NCI-H2029 (cell line): ENCODE measurements at places on chromosomes 4 and X.

GRCh38 chr4:16665942-16666551 is 232.4 kb downstream of the LDB2 start:
- no peak for DNase-seq

DNA sequence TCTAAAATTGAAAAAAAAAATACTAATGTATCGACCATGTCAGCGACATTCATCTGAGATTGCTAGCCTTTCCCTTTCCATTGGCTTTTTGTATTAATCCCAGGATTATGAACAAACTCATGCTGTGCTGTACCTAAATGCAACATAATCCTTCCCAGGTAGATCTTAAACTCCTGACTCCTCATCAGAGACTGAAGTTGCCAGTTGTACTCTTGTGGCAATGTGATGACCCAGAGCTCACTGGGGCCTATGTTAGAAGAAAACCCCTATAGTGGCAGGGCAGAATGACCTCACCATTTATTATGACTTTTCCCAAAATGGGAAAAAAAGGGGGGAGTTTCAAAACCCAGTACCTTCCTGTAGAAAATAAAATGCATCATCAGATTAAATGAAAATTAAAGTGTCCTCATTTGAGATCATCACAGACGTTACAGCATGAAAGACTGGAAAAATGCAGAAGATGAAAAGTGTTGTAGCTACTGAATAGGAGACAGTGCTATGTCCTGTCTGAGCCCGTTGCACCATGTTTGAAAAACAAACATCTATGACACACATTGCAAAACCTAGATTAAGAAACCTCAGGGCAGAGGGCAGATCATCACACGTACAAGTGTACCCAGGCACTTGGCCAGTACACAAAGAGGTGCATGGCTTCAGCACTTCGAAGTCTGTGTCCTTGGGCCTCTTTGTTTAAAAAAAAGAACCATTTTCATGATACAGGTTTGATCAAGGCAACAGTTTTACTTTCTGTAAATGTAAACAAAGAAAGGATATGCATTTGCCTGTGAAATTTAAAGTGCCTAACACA is 6.8 kb upstream of the ACSL4 start:
- no peak for DNase-seq

DNA sequence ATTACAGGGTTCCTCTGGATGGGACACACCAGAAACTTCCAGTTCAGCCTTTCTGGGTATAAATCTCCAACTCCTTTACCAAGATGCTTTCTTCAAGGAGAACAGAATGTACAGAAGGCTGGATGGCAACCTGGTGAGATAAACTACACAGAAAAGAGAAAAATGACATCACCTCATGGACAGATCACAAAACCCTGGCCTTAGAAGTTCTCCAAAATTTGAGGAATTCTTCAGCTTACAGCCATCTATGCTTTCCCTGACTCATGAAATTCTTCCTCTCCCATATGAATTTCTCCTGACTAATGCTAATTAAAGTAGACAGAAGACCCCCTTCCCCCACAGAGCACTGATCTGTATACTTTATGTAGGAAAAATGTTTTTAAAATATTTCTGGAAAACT is 345.4 kb downstream of the STIM2 start:
- no peak for DNase-seq

DNA sequence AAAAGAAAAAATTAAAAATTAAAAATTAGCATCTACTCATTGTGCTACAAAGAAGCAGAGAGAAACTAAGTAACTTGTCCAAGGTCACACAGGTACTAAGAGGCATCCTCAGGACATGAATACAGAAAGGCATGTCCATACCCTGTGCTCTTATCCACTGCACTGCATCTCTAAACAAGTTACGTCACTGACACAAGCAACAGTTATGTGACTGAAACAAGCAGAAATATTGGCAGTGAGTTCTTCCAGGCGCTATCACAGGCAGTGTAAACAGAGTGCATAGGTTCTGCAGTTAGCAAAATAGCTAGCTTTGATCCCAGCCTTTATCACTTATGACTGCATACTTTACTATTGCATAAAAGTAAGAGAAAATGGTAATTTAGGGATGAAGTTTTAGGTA is 7.9 kb downstream of the VEGFC start:
- no peak for DNase-seq

GRCh38 chr4:173195109-173195508 is 26.5 kb downstream of the GALNT7 start:
- no peak for DNase-seq

GRCh38 chr4:174628191-174628590 is 105.9 kb upstream of the HPGD start:
- no peak for DNase-seq
